H1 (cell line): ENCODE measurements at places on chromosomes 7 and 10.

DNA sequence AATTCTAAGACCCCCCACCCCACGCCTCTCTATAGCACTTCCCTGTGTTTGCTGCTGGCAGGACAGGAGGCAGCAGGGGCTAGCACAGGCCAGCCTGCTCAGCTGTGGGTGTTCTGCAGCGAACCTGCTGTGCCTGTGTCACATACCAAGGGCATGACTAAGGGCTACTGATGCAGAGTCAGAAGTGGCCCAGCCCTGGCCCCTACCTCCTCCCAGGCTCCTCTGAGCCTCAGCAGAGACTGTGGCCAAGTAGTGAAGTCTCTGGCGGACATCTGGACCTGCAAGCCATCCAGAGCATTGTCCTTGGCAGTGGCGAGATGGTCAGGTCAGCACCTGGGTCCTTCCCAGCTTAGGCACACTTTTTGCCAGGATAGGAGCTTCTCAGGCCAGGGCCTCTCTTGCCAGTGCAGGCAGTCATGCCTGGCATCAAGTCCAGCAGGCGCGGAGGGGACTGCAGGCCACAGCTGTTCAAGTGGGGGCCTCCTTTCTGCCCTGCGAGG is 116.3 kb upstream of the RET start:
- no peak overlapping the region; the same call in 1 of the 2 replicates for H3K27ac ChIP-seq
- DNase-seq = no peak
- no peaks in the 10 kb centered on the region for H3K36me3 ChIP-seq
- no peak overlapping the region for H3K4me3 ChIP-seq
- no peaks in the 10 kb centered on the region for H3K4me1 ChIP-seq

GRCh38 chr7:2516194-2516555 is 3.4 kb upstream of the LFNG start:
- peaks cover 3% of the 10 kb centered on the region for H3K4me1 ChIP-seq
- no peaks in the 10 kb centered on the region for H3K27me3 ChIP-seq
- H3K27ac ChIP-seq = no peak overlapping the region
- H3K4me3 ChIP-seq = no peak overlapping the region
- H3K36me3 ChIP-seq = no peaks in the 10 kb centered on the region

DNA sequence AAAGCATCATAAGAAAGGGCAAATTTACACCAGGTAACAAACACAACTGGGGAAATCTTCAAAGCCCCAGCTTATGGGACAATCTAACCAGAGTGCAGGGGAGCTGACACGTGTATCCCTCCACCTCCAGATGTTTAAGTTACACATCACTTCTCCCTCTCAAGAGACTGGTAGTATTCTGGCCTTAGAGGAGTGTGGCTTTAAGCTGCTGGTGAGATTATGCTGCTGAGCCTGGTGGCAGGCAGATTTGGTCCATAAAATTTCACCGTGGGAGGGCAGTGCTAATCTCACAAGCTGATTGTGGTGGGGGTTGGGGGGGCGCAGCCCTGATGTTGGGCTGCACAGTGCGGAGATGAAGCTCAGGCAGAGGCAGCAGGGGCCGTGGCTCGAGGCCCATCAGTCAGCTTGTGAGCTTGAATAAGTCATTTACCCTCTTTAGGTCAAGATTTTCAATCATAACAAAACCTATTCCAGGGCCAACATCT is 431.0 kb upstream of the GALNT17 start:
- no peak for DNase-seq
- H3K27ac ChIP-seq = 0 out of 2 replicates have a peak overlapping the region, but pooled peaks have one; percentile 8
- H3K27me3 ChIP-seq = no peaks in the 10 kb centered on the region

- no peaks in the 10 kb centered on the region for H3K36me3 ChIP-seq
- peaks cover 8% of the 10 kb centered on the region for H3K4me1 ChIP-seq
- H3K27me3 ChIP-seq = no peaks in the 10 kb centered on the region
- DNase-seq = no peak
Measured at GRCh38 chr10:50421026-50421719, 169.9 kb upstream of the ASAH2 start.
